ENCODE measurements at places on chromosomes 11 and 22. TPM values are rescaled to one million over a fixed set of nuclear protein-coding genes. Genes with fewer than 3 reads are reported as not detected.

The SCN3B gene
- 1.3 TPM for polyA plus RNA-seq

The RASL10A gene
- polyA plus RNA-seq, result 0.12 TPM

The THOC5 gene
- polyA plus RNA-seq, result 35.0 TPM

The CCDC73 gene
- polyA plus RNA-seq, result 0.26 TPM

The TMEM138 gene
- 46.2 TPM for polyA plus RNA-seq

The OR51I1 gene
- not detected for polyA plus RNA-seq

The CARD16 gene
- 1.6 TPM for polyA plus RNA-seq

The TMPRSS5 gene
- polyA plus RNA-seq, result 1.0 TPM

The CYP2D6 gene
- 1.9 TPM for polyA plus RNA-seq

The SYT13 gene
- polyA plus RNA-seq, result 15.2 TPM

The FGF19 gene
- polyA plus RNA-seq, result 1.3 TPM

The SRPRA gene
- 75.6 TPM for polyA plus RNA-seq

The TMEM45B gene
- 26.3 TPM for polyA plus RNA-seq

The LRRC74B gene
- 0.11 TPM for polyA plus RNA-seq

The PAX6 gene
- polyA plus RNA-seq, result not detected

The IFITM10 gene
- 0.11 TPM for polyA plus RNA-seq

The NCAM1 gene
- polyA plus RNA-seq, result 72.5 TPM
